AG04450 (cell line): ENCODE measurements at places on chromosomes 12 and 14. TPM values are rescaled to one million over a fixed set of nuclear protein-coding genes. Genes with fewer than 3 reads are reported as not detected.

GRCh38 chr14:21534576-21534975, 8.4 kb upstream of the SALL2 start:
- no peak for DNase-seq

GRCh38 chr12:1533602-1534304, 60.6 kb downstream of the FBXL14 start:
- no peak for DNase-seq

DNA sequence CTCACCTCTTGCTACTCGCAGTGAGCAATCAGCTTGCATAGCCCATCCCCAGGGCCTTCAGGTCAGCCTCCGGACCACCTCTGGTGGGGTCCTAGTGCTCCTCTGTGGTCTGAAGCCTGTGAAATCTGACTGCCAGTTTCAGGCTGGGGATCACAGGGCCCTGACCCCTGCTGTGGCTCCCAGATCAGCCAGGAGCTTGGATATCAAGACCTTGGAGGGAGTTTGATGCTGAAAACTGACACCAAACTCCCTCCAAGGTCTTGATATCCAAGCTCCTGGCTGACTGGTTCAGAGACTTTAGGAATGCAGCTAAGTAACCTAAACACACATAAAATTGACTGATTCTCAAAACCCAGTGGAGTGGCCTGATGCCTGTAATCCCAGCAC, 19.8 kb upstream of the DHRS4 start:
- no peak for DNase-seq

- no peak for DNase-seq
Observed at GRCh38 chr12:76307083-76307482, 41.1 kb downstream of the BBS10 start.

DNA sequence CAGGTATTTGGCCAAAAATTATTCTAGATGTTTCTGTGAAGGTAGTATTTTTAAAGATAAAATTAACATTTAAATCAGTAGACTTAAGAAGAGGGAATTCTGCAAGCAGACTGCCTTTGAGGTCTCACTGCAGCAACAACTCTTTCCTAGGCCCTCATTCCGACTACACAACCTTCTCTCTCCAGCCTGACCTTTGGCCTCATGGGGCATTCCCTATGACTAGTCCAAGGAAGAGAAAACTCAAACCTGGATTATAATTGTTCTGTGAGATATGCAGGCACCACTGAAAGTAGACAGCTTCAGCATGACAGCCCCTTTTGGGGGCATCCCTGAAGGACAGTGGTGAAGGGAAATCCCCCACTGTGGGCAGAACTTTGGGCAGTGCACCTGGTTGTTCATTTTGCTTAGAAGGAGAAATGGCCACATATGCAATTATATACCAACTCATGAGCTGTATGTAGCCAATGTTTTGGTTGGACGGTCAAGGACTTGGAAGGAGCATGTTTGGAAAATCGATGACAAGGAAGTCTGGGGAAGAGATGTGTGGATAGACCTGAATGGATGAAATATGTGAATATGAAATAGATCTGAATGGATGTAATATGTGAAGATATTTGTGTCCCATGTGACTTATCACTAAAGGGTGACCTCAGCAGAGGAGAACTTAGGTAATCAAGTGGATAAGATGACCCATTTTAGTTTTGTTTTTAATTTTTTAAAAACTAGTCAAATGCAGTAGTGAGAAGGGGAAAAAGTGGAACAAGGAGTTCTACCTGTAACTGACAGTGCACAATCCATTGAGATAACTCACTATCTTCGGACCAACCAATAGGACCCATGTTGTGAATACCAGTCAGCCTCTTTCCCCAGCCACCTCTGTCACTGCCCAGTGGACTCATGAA, 233.3 kb upstream of the FOXN3 start:
- no peak for DNase-seq

The ANKRD33 gene
- polyA plus RNA-seq: not detected in 2 replicates

GRCh38 chr12:3161861-3162260, 84.7 kb downstream of the TSPAN9 start:
- no peak for DNase-seq

DNA sequence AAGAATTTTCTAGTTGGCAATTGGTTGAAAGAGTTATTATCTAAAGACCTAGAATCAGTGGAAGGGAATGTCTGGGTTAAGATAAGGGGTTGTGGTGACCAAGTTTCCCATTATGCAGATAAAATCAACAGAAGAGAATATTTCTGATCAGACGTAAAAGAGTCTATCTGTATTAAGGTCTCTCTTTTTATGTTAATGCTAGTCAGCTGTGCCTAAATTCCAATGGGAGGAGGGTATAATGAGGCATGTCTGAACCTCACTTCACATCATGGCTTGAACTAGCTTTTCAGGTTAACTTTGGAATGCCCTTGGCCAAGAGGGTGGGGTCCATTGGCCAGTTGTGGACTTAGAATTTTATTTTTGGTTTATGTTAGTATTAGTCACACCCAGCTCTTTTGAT, 34.3 kb upstream of the CHST11 start:
- DNase-seq: no peak

DNA sequence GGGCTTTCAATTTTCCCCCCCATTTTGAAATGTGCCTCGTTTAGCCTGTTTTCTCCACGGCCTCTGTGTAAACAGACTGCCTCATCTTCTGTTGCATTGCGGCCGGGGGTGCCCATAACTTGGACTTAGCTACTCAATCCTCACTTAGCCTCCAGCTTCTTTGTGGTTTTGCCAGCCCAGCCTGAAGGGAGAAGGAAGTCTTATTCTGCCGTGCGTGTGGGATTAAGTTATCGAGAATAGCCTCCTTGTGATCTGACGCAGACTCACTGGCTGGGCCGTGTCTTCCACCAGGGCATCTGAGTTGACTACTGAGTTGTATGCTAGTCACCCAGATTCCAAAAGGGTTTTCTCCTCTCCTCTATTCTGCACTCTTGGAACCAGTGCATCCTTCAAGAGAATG, 8.1 kb downstream of the PRKAB1 start:
- no peak for DNase-seq

DNA sequence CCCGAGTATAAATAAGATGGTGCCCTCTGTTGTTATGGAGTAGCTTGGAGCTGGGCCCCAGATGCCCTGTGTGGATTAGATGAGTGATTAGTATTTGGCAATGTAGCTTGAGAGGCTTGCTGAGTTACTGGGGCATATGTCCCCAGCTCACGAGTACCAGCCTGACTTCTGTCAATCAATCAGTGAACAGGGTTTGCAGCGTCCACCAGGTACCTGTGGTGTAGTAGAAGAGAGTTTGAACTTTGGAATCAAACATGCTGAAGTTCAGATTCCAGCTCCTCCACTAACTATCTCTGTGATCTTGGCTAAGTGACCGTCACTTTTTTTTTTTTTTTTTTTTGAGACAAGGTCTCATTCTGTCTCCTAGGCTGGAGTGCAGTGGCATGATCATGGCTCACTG, 11.6 kb upstream of the TCL1B start:
- no peak for DNase-seq

The TRAFD1 gene
- polyA plus RNA-seq: 71.2 and 73.4 TPM in 2 replicates
